ENCODE measurements at places on chromosomes 1 and 21. TPM values are rescaled to one million over a fixed set of nuclear protein-coding genes. Genes with fewer than 3 reads are reported as not detected.

FAM151A gene
- not detected for total RNA-seq

FOXD3 gene
- total RNA-seq, result 2.9 TPM

LYPD8 gene
- total RNA-seq, result not detected

CLCA1 gene
- not detected for total RNA-seq

MYBPH gene
- total RNA-seq, result 8.9 TPM

PDE9A gene
- total RNA-seq, result 13.5 TPM

All from urinary bladder (tissue), 4 donors.